ENCODE measurements at places on chromosomes 1 and 21.

- no peak for DNase-seq
Observed at GRCh38 chr1:232291261-232291660, 338.7 kb downstream of the SIPA1L2 start.

- no peak for DNase-seq
Observed at GRCh38 chr1:1162597-1163537, 10.8 kb upstream of the TTLL10 start.

GRCh38 chr1:23035823-23036452 is 16.7 kb downstream of the KDM1A start:
- no peak for DNase-seq

DNA sequence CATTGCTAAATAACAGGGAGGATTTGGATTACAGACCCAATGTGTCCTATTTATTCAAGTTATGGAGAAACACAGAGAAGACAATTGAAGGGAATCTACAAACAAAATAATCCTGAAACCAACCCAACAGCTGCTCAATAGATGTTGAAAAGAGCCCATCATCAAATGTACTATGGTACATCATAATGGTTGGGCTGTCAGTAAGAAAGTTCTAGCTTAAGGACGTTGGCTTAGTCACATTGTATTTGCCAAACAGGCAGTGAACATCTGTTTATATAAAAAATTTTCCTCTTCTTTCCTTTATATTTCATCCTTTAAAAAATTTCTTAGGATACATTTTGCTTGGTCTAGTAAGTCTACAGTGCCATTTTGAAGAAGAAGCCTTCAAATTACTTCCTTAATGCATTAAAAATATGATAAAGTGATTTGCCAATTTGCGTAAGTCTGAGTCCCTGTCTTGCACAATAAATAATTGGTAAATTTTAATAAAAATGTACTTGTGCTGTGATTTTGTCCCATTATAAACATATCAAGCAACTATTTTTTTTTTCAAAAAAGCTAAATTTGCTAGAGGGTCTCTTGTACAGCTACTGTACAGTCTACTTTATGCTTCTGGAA is 14.4 kb downstream of the MAP3K7CL start:
- no peak for DNase-seq

DNA sequence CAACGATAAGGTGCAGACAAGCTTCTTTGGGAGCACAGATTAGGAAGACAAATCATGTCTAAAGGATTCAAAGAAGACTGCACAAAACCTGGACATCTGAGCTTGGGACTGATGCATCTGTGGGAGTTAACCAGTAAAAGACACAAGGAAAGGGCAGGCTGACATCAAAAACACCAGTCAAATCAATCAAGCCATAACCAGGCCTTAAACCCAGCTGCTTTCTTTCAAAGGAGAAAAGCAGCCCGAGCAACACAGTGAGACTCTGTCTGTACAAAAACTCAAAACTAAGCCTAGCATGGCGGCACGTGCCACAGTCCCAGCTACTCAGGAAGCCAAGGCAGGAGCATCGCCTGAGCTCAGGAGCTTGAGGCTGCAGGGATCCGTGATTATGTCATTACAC is 411.6 kb downstream of the SMYD3 start:
- DNase-seq, result no peak

DNA sequence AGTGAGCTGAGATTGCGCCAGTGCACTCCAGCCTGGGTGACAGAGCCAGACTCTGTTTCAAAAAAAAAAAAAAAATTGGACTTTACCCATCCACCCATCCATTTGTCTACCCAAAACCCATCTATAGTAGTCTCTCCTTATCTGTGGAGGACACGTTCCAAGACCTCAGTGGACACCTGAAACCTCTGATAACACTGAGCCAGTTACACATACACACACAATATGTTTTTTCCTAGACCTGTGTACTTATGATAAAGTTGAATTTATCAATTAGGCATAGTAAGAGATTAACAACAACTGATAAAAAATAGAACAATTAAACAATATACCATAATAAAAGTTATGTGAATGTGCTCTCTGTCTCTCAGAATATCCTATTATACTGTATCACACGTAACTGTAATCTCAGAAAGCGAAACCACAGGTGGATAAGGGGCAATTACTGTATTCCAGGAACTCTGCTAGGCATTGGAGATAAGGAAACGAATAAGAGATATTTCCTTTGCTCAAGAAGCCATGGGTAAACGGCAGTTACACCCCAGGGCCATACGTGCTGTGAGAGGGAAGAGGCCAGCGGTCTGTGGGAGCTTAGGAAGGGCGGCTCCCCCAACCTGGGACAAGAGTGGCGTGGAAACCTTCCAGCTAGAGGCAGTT is 84.2 kb upstream of the DISP3 start:
- DNase-seq, result no peak

GRCh38 chr1:1439546-1440261 is 4.2 kb downstream of the VWA1 start:
- DNase-seq, result no peak

- no peak for DNase-seq
Observed at GRCh38 chr21:45484318-45484717, 57.9 kb downstream of the SLC19A1 start.

DNA sequence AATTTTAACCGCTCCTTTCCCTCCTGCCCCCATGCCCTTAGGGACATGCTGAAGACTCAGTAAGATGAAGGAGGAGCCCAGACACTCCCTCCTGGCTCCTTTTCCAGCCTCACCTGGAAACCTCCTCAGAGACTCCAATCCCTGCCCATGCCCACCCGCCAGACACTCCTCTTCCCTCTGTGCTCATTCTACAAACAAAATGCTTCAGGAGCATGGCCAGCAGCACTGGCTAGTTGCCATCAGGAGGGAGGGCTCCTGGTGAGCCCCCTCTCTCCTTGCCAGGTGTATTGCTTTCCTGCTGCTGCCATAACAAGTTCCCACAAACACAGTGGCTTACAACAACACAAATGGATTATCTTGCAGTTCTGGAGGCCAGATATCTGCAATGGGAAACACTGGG is 126.1 kb downstream of the PSMG1 start:
- no peak for DNase-seq

- no peak for DNase-seq
Observed at GRCh38 chr1:146036241-146036964, 14.9 kb upstream of the HJV start.

GRCh38 chr1:25631750-25632485 is 15.3 kb downstream of the MAN1C1 start:
- DNase-seq, result no peak

GRCh38 chr1:32063261-32063681 is 9.5 kb upstream of the TMEM39B start:
- peak; percentile 65 for DNase-seq

DNA sequence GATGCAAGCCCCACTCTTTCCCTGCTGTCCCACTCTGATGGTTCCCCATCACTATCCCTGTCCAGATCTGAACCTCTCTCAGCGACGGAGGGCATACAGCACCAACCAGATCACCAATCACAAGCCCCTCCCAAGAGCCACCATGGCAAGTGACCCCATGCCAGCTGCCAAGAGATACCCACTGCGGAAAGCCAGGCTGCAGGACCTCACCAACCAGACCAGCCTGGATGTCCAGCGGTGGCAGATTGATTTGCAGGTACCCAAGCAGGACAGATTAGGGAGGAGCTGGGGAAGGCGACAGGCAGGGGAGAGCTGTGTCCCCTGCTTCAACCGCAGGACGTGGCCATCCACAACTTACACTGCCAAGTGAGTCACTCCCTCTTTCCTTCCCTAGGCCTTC is 46.9 kb downstream of the VWA5B1 start:
- no peak for DNase-seq

GRCh38 chr1:117122330-117123025 is 929 bp upstream of the TRIM45 start:
- no peak for DNase-seq

DNA sequence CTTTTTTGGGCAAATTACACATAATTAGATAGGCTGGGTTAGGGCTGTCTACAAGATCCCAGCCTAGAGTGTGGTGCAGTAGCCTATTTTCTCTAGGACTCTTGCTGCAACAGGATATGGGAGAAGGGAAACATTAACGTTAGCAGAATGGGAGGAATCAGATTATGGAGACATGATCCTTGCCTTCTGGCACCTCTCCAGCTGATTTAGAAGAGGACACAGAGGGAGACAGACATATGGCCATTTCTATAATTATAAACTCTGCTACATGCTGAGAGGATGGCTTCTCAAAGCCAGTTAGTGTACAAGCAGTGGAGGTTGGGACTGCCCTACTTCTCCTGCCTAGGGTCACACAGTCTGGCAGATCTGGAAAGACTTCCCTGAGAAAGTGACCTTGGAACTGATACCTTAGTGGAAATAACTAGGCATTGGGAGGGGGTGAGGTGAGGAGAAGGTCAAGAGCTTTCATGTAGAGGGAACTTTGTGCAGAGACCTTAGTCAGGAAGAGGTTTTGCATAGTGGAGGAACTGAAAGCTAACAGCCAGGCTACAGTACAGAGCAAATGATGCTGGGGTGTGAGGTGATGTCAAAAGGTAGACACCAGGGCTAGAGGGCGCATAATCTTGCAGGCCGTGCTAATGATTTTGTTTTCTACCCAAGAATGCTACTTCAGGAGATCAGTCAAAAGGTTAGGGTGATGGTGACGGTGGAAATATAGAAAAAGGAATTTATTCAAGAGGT is 1.2 kb upstream of the CD1D start:
- no peak for DNase-seq

DNA sequence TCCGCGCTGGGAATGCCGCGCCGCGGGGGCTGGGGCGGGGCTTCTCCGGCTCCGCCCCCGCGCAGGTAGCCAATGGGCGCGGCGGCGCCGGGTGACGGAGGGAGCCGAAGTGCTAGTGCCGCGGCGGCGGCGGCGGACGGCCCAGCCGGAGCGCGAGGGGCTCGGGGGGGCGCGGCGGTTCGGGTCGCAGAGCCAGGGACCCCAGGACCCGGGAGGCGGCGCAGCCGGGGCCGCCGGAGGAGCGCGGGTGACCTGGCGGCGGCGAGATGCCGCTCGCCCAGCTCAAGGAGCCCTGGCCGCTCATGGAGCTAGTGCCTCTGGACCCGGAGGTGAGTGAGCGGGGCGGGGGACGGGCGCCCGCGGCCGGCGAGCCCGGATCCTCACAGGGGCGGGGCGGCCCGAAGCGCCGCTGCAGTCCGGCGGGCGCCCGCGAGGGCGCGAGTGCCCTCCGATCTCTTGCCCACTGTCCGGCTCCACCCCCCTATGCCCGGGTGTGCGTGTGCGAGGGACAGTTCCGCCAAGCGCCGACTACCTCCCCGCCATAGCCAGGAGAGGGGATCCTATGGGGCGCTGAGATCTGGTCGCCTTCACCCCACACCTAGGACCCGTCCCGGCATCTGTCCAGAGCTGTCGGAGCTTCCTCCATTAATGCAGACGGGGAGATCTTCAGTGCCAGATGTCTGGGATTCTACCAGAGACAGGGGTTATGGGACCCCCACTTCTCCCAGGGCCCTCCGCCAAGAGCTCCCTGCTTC is at the start of gene RPS6KA1:
RPS6KA1 (plus strand) TSS at position 107 of the 755 bp plus-strand sequence; CDS start at position 267, 160 bp downstream.
- no peak for DNase-seq

- DNase-seq, result no peak
Observed at GRCh38 chr1:218930472-218931241, 243.0 kb upstream of the LYPLAL1 start.

DNA sequence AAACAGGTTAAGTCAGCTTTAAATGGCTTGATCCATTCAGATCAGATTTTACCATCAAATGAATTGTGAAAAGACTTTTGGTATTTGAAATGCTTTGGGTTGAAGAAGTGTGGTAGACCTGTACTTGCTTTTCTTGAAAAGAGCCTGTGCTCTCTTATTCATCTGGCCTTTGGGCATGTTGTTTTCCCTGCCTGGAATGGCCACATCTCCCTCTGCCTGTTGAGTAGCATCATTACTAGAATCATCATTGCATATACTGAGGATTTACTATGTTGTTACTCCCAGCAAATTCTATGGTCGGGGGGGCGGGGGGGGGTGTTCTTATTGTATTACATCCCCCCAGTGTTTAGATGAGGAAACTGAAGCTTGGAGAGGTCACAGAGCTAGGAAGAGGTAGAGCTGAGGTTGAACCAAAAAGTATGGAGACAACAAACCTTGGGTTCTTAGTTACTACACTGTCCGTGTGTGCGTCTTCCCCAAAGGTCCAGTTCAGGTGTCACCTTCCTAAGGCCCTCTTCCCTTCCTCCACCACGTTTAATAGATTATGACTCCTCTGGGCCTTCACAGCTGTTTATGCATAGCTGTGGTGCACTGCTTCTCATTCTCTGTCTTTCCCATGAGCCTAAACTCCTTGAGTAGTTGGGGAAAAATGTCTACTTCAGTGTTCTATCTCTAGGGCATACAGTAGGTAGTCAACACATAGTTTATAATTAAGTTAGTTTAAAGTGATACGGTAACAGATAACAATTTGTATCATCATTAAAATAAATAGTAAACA is 246.4 kb upstream of the HOOK1 start:
- DNase-seq, result no peak

DNA sequence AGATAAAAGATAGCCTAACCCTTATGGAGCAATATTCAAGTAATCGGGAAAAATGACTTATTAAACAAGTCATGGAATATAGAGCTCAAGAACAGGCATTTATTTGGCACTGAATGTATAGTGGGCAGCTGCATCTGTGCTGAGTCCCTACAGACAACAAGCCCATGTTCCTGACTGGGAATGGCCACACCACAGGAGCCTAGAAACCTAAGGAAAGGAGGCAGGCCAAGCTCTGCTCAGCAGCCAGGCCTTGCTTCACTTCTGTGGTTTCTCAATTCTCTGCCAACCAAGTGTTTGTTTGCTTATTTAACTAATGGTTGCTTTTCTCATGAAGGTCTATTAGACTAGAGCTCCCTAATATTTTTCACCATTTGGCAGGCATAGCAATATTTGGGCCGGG is 21.5 kb downstream of the AK2 start:
- no peak for DNase-seq

- no peak for DNase-seq
Observed at GRCh38 chr1:233575450-233575849, 38.5 kb upstream of the KCNK1 start.

DNA sequence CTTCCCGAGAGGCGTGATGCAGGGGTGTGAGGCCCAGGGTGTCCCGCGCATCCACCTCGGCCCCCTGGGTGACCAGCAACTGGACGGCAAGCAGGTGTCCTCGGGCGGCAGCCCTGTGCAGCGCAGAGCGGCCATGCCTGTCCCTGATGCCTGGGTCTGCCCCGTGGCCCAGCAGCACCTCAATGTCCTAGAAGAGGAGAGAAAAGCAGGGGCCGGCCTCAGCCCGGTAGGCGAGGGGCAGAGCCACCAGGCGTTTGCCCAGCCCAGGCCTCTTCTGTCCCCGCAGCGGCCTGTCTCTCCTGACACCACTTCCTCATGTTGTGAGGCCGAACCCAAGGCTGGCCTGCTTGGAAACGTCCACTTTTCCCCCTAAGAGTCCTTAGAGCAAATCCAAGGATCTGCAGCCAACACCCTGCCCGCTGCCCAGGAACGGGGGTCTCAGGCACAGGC is 1.7 kb downstream of the ANKRD65 start:
- no peak for DNase-seq

All from NCI-H1694 (cell line).